ENCODE measurements at places on chromosomes 5 and 9.

DNA sequence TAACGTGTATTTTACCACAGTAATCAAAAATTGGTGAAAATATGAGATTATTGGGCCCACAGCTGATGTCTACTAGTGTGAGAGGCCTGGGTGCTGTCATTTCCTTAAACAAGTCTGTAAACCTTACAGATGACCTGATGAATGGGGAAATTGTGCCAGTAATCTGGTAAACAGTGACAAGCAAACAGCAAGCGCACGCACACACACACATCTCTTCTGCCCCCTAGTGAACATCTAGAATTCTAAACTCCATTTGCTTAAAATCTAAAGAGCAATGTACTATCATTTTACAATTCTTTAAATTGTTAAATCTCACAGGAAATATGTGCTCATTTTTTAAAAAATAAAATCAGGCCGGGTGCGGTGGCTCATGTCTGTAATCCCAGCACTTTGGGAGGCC is 7.5 kb upstream of the RAPGEF1 start:
- no peak for DNase-seq

DNA sequence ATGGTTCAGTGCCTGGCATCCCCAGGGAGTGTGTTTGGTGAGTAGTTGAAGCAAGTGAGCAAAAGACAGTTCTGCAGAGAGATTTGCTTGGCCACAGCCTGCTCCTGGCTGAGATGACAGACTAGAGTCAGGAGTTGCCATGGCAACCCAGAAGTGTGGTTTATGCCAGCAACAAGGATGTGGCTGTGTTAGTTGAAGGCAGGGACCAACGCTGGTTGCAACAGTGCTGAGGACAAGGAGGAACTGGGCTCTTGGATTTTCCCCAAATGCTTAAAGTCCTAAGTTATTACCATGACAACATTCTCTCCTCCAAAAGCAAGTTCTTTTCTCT is 2.7 kb downstream of the NXNL2 start:
- DNase-seq, result no peak

DNA sequence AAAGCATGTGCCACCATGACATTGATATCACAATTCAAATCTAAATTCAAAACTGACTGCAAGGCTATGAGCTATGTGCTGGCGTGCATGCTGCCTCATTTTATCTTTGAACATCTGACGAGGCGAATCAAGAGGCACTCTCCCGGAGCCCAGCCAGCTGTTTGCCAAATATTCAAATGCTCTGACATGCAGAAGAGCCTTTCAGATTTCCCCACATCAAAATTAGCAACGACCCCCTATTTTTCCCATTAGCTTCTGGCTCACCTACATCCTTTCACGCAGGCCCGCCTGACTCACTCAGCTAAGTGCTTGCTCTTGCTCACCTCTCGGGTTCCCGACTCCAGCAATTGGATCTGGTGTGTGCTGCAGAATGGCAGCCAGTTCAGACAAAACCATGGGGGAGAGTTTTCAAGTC is 159.0 kb downstream of the NR2F1-AS1 start:
- no peak for DNase-seq

DNA sequence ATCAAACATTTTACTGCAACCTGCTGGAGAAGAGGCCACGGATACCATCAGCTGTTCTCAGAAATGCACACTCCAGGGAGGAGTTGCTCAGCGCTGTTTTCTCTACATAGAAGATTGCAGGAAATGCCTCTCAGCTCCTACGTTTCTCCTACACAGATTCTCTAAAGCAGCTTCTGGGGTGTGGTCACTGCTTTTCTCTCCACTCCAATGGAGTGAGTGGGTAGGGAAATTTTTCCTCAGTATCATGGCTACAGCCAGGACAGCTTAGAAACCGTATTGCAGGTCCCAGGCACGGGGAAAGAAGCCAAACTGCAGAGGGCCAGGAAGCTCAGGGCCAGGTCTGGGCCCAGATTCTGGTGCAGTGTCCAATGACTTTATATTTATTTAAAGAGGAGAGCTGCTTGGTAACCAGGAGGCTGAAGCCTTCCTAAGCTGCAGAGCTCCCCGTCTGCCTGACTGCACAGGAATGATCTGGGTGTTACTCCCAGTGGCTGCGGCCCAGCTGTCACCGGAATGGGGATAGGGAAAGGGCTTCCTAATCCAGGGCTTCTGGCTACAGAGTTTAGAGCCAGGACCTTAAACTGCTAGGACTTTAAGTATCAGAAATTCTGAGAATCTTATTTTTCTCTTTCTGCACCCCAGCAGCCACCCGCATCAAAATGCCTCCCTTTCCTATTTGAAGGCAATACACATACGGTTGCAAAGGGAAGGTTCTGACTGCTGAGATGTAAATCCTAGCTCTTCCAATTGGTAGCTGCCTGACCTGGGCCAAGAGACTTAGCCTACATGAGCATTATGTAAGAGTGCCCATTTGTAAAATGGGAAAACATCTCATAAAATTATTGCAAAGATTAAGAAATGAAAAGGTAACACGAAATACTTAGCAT is 1.4 kb upstream of the SPTAN1 start:
- no peak for DNase-seq

GRCh38 chr5:170211575-170212334 is 21.0 kb upstream of the C5orf58 start:
- DNase-seq, result no peak

GRCh38 chr5:5018578-5018970 is 121.6 kb upstream of the ADAMTS16 start:
- DNase-seq, result no peak

DNA sequence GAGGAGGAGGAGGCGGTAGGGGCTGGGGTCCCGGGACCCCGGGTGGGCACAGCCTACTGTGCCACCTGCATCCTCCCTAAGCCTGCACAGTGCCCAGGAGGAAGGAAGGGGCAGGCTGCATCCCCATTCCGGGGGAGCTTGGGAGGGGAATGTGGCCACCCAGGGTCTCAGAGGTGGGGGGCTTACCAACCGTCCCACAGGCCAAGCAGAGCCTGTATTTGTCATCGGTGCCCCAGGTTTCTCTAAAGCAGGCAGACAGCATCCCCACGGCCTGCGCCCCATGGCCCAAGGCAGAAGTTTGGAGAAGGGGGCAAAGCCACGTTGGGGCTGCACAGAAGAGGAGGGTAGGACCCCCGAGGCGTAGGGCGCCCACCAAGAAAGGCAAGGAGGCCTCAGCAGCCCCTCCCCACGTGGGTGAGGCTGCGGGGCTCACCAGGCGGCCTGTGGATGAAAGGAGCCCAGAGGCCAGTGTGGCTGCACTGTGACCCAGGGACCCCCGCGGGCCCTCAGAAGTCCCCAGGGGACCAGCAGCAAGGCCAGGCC is 507 bp upstream of the GPSM1 start:
- peak; percentile 81 for DNase-seq

- DNase-seq, result no peak
These were observed 14.2 kb downstream of the SLIT3 start for GRCh38 chr5:169286572-169287300.

DNA sequence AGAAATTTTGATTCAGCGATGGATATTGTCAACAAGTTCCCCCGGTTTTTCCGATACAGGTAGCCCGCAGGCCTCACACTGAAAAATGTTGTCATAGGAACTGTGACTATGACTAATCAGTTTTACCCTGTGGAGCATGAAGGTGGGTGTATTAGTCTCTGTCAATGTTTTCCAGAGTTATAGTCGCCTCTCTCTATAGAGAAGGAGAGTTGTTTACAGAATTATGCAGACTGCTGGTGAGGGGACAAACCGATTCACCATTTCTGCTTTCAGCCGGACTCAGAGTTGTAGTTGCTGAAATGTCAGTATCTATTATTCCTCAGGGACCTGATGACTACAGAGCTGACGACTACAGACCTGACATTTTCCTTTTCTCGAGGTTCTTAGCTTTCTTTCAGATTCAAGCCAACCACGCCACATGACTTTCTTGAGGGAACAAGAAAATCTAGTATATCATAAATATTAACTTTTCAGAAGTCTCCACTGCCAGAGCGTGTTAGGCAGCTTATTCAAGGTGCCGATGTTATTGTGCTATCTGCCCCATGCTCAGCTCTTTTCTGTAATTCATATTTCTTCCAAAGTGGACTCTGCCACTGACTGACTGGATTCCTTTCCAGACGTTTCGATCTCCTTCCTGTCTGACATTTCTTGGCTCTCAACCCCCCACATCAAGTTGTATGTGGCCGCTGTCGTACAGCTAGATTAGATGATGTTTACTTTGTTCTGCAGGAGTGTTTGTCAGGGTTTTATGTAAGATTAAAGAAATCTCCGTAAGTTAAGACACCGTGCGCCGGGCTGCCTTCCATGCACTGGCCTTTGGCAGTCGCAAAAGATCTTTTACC is 178.1 kb downstream of the FGF1 start:
- DNase-seq, result no peak

- no peak for DNase-seq
These were observed 559.8 kb downstream of the HINT1 start for GRCh38 chr5:130605234-130605633.

DNA sequence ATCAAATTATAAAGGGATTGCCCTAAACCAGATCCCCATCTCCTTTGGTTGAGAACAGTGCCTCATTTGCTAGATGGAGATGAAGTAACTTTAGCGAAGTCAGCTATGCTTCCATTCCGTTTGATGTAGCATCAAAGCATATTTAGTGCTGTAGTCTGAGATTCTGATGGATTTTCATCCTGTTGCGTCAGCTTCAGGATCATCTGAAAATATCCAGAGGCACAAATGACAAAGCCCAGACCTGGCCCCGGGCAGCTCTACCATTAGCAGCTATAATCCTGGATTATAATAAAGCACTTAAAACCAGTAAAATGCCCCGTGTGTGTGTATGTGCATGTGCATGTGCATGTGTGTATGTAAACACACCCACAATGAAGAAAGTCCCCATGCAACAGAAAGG is 44.7 kb downstream of the ERAP1 start:
- DNase-seq, result no peak

DNA sequence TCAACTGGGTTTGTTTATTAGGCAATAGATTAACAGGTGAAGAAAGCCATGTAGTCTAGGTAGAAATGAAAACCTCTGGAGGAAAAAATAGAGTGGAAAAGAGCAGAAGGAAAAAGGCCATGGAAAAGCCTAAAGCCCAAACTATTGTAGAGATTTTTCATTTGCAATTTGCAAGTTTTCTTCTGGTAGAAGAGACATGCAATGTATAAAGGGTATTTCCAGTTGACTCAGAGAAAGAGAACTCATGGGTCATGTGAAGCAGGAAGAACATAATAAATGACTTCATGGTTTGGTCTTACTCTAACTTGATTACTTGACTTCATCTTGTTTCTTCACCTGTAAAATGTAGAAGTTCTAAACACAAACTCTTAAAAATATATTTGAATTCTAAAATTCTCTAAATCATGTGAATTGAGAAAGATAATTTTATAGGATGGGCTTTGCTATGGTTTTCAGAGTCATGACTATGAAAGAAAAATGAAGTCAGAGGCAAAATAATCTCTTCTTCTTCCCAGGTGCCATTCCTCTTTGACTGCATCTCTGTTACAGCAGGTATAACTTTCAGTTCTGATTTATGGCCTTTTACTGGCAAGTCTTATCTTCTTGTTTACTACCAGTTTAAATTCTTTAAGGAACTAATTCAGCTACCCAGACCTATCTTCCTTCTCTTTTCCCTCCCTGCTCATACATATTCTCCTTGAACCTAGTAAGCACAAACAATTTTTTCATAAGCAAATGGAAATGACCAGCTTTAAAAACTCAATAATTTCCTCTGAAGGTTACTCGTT is 47.7 kb upstream of the TMC1 start:
- no peak for DNase-seq

GRCh38 chr9:28464481-28465216 is 891.4 kb upstream of the C9orf72 start:
- no peak for DNase-seq

GRCh38 chr5:141713616-141714309 is 31.7 kb upstream of the ARAP3 start:
- no peak for DNase-seq

DNA sequence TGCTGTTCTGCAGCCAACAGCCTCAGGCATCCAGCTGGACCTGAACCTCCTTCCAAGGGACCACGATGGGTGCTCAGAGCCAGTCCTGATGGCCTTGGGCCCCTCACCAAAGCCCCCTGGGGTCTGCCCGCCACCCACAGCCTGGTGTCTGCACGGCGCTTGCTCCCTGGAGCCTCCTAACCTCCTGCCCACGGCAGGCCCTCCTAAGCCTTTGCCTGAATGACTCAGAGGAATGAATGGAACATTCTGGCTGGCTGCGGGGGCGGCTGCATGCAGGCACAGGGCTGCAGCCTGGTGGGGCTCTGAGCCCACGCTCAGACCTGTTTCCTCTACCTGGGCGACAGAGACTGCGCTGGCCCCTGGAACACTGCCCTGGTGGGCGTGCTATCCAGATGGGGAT is 6.9 kb downstream of the SOHLH1 start:
- DNase-seq, result no peak

- DNase-seq, result no peak
These were observed 16.3 kb upstream of the OLFM1 start for GRCh38 chr9:135070964-135071735.

- DNase-seq, result no peak
These were observed 180.1 kb upstream of the MVB12B start for GRCh38 chr9:126146254-126147145.

DNA sequence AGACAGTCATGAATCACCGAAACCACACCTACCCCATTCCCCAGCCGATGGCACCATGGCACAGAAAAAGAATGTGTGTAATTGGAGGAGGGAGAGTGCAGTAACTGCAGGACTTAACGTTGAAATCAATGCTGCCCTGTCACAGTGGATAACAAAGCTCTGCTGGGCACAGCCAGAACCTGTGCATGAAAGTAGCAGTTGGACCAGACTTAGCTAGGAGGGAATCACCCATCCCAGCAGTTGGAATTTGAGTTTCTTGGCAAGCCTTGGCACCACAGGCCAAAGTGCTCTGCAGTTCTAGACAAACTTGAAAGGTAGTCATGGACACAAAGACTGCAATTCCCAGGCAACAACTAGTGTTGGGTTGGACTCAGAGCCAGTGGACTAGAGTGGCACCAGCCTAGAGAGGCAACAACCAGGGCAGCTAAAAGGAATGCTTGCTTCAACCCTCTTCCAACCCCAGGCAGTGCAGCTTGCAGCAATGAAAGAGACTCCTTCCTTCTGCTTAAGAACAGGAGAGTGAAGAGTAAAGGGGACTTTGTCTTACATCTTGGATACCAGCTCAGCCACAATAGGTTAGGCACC is 19.1 kb downstream of the TMEM232 start:
- DNase-seq, result no peak

GRCh38 chr5:167304834-167305469 is 986.5 kb upstream of the WWC1 start:
- no peak for DNase-seq

DNA sequence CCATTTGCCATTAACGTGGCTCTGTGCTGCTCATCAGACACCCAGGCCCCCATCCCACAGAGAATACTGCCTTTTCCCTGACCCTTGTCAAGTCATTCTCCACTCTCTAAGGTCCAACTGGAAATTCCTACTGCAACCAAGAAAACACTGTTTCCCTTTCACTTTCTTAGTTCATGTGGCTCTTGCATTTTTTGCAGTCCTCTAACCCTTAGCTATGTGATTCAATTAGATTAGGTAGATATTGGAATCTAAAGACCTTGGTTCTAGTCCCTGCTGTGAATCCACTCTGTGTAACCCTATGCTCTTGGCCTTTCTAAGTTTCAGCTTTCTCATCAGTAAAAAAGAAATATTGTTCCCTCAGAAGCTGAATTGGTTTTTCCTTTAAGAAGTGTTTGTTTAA is 649.4 kb downstream of the CCDC171 start:
- DNase-seq, result no peak

- no peak for DNase-seq
These were observed 749.9 kb upstream of the NUDT12 start for GRCh38 chr5:104312481-104312880.
